Stimulated activated CD4-positive, alpha-beta T cell treated with anti-CD3 and anti-CD28 coated beads, Interleukin-2, amount 100 ng/mL, for 4 hours (primary cell): ENCODE measurements at places on chromosomes 16 and 17.

GRCh38 chr16:64321066-64321465, 800.8 kb downstream of the CDH11 start:
- DNase-seq, result no peak

DNA sequence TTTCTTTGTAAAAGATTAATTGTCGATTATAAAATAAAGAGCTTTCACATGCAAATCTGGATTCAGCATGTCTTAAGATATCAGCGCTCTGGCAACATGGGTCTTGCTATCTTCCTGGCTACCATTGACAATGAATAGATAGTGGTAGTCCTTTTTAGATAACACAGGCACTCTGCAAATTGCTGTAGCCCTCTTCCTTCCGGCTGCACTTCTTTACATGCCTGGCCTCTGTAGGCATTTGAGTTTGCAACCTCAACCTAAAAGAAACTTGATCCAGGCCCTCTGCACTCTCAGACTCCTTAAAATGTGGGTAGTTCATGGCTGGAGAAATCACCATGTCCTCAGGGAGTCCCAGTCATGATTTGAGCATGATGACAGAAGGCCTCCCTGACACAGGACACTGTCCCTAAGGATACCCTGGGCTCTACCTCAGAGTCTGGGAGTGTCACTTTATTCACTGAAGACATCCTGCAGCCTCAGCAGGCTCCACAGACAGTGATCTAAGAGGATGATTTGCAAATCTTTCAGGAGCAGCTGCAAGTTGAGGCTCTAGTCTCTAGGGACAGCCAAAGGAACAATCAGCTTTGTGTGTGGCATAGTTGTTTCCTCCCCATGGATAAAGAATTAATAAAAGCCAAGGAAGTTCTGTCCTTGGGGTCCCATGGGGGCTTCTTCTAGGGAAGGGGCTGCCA, 529.4 kb downstream of the RBFOX1 start:
- DNase-seq, result no peak

GRCh38 chr17:75738218-75738802, 17.1 kb downstream of the ITGB4 start:
- DNase-seq, result no peak

GRCh38 chr16:88926374-88926990, 50.5 kb downstream of the CBFA2T3 start:
- DNase-seq, result no peak
